ENCODE measurements at places on chromosomes 12 and 14.
A peak's percentile ranks its signal among the peaks of the same experiment; 100 is the strongest.

DNA sequence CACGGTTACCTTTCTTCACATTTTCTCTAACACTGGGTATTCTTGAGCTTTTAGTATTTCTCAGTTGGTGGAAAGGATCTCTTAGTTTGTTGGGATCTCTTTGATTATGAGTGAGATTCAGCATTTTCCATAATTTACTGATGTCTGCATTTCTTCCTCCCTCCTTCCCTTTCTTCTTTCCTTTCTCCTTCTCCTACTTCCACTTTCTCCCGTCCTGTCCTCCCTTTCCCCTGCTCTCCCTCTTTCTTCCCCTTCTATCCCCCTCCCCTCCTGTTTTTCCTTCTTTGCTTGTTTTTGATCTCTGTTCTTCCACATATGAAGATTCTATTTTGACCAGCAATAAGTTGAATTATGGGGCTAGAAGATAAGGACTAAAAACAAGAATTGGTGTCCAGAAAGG, 66.9 kb downstream of the FUT8 start:
- no peak for DNase-seq

DNA sequence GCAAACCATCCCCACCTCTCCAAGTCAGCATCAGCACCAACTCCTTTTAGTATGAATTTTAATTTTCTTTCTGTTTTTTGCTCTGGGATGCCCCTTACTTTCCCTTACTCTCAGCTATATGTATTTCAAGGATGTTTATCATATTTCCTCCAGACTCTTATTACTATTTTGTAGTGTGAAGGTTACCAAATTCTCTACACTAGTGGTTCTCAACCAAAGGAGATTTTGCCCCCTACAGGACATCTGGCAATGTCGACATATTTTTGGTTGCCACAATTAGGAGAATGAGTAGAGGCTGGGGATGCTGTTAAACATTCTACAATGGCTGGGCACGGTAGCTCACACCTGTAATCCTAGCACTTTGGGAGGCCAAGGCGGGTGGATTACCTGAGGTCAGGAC, 29.1 kb upstream of the SOS2 start:
- no peak for DNase-seq

GRCh38 chr14:32010604-32011125, 66.4 kb upstream of the ARHGAP5 start:
- DNase-seq, result no peak

- peak; percentile 79 for DNase-seq
Observed at GRCh38 chr12:11812586-11813437, 163.3 kb downstream of the ETV6 start.

GRCh38 chr14:78091361-78091760, 78.8 kb upstream of the NRXN3 start:
- DNase-seq, result no peak

DNA sequence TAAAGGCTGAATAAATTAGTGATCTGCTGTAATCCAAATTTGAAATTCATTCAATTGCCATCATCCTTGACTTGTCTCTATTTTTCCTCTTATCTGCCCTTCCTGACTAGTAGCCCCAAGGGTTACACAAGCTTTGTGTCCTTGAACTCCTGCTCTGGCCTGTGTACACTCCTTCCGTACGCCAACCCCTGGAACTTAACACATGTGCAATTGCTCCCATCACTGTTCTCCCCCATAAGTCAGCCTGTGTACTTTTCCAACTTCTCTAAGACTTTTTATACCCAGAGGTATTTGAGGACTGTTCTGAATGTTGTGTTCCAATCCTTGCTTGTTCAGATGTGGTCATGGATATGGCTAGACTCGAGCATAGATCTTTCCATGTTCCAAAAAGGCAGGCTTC, 171.1 kb upstream of the G2E3 start:
- DNase-seq, result no peak

- peak; percentile 71 for DNase-seq
Observed at GRCh38 chr12:57175428-57176138, 28.2 kb upstream of the LRP1-AS start.

- no peak for DNase-seq
Observed at GRCh38 chr12:79933532-79934264, 1.2 kb downstream of the PPP1R12A start.

DNA sequence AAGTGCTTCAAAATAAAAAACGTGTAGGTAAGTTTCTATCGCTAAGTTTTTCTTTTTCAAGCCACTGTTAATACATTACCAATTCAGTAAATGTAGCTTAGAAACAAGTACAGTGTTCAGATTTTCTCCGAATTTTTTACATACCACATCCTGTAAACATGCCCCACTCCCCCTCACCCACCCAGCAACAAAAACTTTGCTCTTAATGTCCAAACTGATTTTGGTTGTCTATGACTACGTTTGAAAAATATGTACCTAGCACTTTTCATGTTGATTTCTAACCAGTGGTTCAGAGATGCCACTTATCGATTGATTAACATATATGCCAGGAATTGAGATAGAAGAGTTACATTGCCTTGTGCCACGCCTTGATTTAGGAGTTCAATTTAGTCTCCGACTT, 663 bp upstream of the LIN7A start:
- DNase-seq, result no peak

DNA sequence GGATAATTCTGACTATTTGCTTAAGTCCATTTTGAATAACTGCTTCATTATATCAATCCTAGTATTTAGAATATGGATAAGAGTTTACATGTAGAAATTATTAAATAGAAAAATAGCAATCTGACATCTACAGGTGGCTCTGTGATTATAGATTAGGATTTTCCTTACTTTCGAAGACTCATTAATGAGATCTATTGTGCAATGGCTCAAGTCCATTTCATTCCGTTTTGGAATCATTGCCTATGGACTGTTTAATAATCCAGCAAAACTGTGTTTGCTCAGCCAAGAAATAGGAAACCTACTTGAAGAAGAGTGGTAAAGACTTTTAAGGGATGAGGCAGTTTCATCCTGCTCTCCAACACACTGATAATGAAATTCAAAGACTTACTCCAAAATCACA, 67.8 kb upstream of the SSTR1 start:
- DNase-seq, result no peak

DNA sequence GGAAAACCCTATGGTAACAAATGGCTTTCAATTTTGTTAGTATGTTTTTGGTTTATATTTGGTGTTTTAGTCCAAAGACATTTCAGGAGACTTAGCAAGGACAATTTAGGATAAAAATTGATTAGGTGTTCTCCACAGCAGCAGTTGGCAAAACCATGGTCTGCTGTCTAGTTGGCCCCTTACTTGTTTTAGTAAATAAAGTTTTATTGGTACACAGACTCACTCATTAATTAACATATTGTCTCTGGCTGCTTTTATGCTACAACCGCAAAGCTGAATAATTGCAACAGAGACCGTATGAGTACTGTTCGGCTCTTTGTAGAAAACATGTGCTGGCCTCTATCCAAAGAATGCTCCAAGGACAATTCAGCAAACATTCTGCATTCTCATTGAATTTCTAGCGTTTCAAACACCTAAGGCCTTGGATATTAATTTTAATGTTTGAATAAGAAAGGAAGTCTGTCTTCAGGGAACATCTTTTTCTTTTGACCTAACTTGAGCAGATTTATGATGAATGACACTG, 77.7 kb downstream of the CCDC92 start:
- DNase-seq, result no peak

- DNase-seq, result no peak
Observed at GRCh38 chr12:24840046-24840800, 108.7 kb downstream of the BCAT1 start.

GRCh38 chr12:76199808-76200207, 115.3 kb upstream of the NAP1L1 start:
- no peak for DNase-seq

- no peak for DNase-seq
Observed at GRCh38 chr12:122471324-122472226, 29.2 kb downstream of the ZCCHC8 start.

- DNase-seq, result no peak
Observed at GRCh38 chr12:114342656-114343055, 63.3 kb downstream of the TBX5 start.

GRCh38 chr12:99600388-99600787, 47.2 kb upstream of the GARIN6 start:
- no peak for DNase-seq

GRCh38 chr12:112887550-112887949, 19.2 kb upstream of the OAS1 start:
- no peak for DNase-seq

DNA sequence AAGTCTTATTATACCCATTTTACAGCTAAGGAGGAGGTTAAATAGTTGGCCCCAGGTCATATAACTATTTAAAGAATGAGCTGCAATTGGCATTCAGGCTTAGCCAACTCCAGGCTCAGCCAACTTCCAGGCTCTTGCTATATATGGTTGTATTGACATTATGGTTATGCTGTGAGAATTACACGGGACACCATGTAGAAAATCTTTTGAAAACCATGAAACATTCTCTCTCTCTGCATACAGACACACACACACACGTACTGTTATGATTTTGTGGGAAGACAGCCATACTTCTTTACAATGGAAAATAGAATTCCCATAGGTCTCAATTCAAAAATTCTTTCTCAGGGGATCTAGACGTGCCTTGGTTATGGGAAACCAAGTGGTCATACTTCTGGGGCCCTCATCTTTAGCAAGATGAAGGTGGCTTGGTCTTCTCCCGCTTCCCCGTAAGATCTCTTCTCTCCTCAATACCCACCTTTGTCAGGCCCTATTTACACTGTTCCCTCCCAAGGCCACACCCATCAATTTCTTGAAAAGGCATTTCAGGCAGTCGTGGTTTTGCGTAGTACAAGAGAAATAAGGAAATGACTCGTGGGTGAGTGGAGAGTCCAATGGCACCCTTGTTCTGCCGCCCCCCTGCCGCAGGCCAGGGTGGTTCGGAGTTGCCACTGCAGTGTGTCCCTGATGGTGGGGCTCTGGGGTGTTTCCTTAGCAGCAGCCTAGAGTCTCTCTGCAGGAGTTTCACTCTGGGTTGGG, 10.0 kb upstream of the GPRC5A start:
- no peak for DNase-seq

DNA sequence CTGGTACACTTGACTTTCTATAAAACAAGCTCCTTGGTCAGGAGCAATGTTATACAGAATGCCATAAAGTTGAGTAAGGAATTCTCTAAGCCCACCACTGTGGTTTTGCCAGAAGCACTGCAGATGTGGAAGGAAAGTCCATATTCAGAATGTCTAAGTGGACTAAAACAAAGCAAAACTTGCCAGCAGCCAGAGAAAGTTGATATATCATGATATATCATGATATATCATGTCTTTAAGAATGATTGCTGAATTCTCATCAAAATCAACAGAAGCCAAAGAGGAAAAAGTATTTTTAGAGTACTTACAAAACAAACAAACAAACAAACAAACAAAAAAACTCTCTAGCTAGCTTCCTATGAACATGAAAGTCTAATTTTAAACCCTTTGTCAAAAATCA, 424.8 kb upstream of the OR4E1 start:
- no peak for DNase-seq

DNA sequence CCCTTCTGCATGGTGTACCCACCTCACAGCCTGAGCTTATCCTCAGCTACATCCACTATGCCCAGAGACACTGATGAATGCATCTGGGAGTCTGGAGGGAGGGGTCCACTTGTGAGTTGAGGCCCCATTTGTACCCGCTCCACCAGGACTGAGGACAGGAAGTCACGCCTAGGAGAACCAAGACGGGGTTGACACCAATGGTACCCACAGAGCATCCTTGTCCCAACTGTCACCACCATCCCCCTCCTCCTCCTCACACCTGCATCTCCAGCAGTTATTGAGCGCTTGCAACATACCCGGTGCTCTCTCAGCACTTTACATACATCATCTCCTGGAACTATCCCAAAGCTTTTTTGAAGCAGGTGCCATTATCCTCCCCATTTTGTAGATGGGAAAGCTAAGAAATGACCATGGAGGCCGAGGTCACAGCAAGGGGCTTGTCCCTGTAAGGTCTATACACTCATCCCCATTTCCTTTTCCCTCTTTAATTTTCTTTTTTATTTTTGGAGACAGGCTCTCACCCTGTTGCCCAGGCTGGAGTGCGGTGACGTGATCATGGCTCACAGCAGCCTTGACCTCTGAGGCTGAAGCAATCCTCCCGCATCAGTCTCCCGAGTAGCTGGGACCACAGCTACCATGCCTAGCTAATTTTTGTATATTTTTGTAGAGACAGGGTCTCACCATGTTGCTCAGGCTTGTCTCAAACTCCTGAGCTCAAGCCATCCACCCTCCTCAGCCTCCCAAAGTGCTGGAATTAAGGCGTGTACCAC, 31.7 kb downstream of the DGLUCY start:
- DNase-seq, result no peak

DNA sequence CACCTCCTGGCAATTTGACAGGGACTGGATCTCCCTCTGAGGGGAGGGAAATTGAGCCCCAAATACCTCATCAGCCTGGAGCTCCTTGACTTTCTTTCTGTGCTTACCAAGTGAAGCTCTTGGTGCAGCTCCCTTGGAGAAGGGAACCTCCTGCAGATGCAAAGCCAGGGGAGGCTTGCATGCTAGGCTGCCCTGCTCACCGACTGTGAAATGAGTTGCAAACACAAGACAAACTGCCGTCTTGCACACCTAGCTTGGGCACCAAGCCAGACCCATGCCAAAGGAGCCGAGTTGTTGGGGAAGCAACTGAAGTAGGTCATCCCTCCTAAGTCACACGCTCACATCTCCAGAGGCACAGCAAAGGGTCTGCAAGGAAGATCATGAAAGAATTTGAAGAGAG, 95.2 kb downstream of the GTF2A1 start:
- DNase-seq, result no peak

- DNase-seq, result no peak
Observed at GRCh38 chr14:60632257-60632656, 17.0 kb downstream of the SIX1 start.
